ENCODE measurements at places on chromosomes 4 and X.

GRCh38 chr4:518569-519083, 19.6 kb downstream of the PIGG start:
- DNase-seq = no peak

- no peak for DNase-seq
These were observed 379.6 kb downstream of the NAF1 start for GRCh38 chr4:162787120-162787519.

- no peak for DNase-seq
These were observed 26.4 kb upstream of the SCML1 start for GRCh38 chrX:17710871-17711301.

- no peak for DNase-seq
These were observed 14.3 kb upstream of the TDO2 start for GRCh38 chr4:155889031-155889793.

DNA sequence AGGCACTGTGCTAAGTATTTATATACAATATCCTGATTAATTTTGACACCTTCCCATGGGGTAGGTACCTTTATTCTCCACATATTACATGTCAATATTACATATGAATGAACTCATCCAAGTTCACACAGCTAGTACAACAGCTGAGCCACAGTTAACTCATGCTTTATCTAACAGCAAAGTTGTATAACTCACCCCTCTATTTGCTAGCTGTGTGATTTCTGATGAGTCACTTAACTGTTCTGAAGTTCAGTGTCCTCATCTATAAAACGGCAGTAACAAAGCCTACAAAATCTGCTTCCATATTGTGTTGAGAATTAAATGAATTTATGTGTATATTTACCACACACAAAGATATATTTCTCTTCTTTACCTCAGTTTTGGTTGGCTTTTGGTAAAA, 48.2 kb upstream of the KDR start:
- no peak for DNase-seq

- no peak for DNase-seq
These were observed 145.7 kb downstream of the RAPGEF2 start for GRCh38 chr4:159248384-159249178.

GRCh38 chr4:174764105-174764729, 64.8 kb downstream of the GLRA3 start:
- DNase-seq = peak; percentile 44

DNA sequence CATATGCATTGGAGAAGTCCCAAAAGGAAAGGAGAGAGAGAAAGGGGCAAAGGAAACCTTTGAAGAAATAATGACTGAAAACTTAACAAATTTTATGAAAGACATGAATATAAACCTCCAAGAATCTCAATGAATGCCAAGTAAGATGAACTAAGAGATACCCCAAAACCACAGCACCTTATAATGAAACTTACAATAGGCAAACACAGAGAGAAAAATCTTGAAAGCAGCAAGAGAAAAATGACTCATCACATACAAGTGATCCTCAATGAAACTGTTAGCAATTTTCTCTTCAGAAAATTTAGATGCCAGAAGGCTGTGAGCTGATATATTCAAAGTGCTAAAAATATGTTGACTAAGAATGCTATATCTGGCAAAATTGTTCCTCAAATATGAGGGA, 10.1 kb downstream of the SMIM10L2A start:
- no peak for DNase-seq

DNA sequence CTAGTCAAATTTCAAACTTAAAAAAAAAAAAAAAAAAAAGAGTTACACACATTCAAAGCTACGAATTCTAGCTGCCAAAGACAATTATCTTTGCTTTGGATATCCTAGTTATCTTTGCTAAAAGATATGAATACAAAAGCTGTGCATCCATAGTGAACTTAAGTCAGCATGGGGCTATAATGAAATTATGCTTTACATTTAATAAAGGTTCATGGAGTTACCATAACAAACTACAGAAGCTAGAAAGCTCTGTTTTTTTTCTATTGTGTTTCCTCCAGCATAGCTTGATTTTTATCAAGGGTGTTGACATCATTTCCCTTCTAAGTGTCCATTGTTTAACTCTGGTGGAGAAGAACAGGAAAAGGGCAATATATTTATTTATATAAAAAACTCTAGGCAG, 234.1 kb downstream of the ANKRD50 start:
- DNase-seq = no peak

DNA sequence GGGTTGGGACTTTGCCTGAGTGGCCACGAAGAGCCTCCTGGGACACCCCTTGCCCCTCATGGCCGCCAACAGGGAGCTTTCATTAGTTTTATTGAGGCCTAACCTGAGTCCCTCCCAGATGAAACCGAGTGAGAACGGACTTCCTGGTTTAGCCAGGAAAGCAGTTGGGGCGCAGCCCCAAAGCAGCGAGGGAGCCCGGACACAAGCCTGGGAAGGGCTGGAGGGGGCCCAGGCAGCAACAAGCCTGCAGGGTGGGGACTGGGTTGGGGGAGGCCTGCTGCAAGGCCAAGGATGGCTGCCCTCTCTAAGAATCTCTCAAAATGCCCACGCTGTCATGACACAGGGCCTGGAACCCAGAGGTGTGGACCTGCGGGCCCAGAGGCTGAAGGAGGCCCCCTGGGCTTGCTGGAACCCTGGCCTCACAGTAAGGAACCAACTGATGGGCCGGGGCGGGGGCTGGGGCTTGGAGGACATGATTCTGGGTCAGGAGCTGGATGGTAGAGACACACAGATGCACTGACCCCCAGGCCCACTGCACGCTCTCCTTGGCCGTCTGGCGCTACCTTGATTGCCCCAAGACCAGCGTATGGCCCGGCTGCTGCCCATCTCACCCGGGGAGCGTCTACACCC, 5.8 kb downstream of the HMX1 start:
- DNase-seq = no peak

GRCh38 chrX:136215559-136215958, 35.6 kb downstream of the MAP7D3 start:
- DNase-seq = no peak

GRCh38 chrX:17072721-17073230, 126.3 kb downstream of the REPS2 start:
- no peak for DNase-seq

DNA sequence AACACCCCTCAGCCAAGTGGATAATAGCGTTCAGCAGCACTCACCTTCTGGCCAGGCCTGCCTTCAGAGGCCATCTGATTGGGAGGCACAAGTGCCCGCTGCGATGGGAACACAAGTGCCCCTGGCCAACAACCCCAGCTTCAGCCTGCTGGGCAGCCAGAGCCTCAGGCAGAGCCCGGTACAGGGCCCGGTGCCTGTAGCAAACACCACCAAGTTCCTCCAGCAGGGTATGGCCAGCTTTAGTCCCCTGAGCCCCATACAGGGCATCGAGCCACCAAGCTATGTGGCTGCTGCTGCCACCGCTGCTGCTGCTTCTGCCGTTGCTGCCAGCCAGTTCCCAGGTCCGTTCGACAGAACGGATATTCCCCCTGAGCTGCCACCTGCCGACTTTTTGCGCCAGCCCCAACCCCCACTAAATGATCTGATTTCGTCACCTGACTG, 55.9 kb upstream of the MTM1 start:
- no peak for DNase-seq

- no peak for DNase-seq
These were observed 192.8 kb downstream of the SMIM20 start for GRCh38 chr4:26106776-26107175.

- DNase-seq = no peak
These were observed 148.2 kb downstream of the RASL11B start for GRCh38 chr4:53010318-53010717.

GRCh38 chrX:39614680-39614998, 483.1 kb downstream of the BCOR start:
- DNase-seq = no peak

- peak; percentile 39 for DNase-seq
These were observed 240.1 kb upstream of the CTSO start for GRCh38 chr4:156193800-156194199.

- DNase-seq = no peak
These were observed 54.5 kb downstream of the TRIM2 start for GRCh38 chr4:153258750-153259149.

DNA sequence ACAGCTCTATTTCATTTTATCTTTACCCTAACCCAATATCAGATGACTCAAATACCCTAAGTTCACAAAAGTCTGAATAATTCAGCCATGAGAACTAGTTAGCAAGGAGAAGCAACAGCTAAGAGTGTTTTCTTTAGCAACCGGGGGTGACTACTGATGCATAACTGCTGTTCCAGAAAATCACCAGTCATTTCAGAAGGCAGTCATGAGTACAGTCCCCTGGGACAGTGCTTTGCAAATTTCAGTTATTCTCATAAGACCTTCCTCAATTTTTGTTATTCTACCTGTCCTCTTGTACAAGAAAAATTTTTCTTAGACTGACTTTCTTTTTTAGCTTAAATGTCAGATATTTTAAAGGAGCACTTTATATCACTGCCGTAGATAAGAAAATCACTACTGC, 16.4 kb downstream of the BANK1 start:
- peak; percentile 1 for DNase-seq

DNA sequence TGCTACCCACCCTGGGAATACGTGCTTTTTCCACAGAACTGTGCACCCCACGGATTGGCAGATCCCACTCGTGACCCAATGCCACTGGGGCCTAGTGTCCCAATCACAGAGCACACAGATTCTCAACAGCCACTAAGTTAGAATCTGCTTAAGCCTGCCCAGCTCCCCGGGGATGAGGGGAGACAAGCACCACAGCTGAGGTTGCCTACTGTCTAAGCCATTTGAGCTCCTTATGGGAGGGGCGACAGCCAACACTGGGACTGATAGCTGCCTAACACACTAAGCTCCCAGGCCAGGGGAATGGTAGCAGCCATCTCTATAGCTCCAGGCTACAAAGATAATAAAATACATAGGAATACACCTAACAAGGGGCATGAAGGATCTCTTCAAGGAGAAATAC, 93.5 kb upstream of the GUCY1A1 start:
- DNase-seq = no peak

DNA sequence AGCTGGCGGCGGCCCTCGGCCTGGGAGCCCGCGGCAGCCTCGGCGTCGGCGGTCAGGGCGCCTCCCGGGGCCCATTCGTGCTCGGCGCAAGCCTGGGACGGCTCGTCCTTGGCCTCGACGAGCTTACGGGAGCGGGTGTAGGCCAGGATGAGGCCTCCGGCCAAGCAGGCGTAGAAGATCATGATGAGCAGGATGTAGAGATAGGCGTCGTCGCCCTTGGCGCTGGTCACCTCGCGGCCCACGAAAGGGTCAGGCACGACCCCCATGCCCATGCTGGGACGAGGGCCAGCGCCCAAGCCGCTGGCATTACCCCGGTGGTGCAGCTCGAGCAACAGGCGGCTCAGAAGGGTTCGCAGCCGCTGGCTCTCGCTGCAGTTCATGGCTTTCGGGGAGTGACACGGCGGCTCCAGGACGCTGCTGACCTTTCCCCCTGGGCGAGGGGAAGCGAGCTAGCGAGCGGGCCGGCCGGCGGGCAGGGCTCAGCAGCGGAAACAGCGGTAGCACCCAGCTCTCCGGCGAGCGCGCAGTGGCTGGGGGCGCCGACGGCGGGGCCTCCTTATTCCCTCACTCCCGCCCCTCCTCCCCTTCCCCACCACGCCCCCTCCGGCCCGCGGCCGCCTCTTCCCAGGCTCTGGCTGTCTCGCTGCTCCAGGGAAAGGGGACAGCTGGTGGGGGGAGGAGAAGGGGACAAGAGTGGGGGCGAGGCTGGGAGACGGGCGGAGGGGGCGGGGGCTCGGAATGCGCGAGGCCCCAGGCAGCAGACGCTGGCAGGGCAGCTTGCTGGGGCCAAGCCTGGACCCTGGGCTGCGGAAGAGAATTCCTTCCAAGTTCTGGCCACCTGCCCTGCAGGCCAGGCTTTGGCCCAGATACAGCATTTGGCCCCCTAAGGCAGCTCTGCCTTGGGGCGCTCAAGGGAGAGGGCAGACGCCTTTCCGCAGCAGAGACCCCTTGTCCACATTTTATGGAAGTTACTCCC, at the start of gene KCNE5:
Gene KCNE5, minus strand, starts transcription at position 532 of the 976 bp plus-strand sequence. Its CDS starts 152 bp downstream, at position 380.
- no peak for DNase-seq

GRCh38 chr4:39614487-39615162, 24.0 kb downstream of the SMIM14 start:
- no peak for DNase-seq

DNA sequence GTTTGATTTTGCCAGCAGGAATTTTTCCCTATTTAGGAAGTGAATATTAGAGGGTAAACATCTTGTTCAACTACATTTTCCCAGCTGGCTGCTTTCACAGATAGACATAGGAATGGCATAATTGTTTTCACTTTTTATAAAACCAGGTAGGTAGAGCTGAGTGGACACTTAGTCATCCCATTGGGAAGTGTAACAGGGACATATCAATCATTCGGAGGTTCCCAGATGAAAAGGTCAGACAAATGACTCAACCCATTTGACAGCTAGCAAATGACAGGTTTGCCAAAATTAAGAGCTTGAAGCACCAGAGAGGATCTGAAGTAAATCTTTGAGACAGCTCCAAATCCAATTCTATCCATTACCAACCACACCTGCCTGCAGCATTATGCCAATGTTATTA, 205.3 kb downstream of the SLC39A8 start:
- no peak for DNase-seq

DNA sequence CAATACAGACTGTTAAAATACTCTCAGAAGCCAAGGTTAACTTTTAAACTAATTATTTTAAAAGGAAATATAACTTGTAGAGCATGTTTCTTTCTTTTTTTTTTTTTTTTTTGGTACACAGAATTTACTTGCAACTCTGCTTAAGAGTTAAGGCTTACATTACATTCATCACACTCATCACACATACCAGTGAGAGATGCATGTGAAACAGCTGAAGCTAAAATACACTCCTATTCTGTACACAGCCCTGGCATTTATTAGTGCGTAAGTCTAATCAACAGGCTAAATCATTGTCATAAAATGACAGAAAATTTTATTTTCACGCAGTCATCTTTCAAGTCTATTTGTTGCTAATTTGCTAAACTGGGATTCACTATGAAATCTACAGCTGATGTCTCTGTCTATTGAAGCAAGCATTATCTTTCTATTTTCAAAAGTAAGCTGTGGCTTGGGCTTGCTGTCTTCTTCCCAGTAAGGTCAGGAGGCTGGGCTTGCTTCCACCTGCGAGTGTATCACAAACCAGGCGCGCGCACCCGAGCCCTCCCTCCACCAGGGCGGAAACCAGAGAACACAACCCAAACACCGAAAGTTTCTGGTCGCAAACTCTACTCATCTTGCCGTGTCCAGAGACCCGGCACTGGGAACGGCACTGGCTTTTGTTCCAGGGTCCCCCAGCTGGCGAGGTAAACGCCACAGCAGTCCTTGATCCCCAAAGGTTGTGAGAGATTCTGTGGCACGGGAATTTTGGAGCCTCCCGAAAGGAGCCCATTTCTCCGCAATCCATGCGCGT, 3.9 kb downstream of the MAML3 start:
- DNase-seq = peak; percentile 39

GRCh38 chrX:39152106-39152649, 350.9 kb downstream of the MID1IP1 start:
- peak; percentile 68 for DNase-seq

DNA sequence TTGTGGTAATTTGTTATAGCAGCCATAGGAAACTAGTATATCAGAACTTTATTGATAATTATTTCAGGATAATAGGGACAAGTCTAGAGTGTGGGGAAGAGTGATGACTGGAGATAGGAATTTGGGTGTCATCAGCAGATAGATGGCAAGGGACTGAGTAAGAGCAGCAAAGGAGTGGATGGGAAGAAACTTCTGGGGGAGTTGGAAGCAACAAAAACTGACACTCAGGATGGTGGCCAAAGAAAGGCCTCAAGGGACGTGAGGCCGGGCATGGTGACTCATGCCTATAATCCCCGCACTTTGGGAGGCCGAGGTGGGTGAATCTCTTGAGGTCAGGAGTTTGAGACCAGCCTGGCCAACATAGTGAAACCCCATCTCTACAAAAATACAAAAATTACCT, 9.1 kb upstream of the SLC25A5 start:
- no peak for DNase-seq

- no peak for DNase-seq
These were observed 66.2 kb downstream of the VCX3A start for GRCh38 chrX:6468706-6469105.

GRCh38 chr4:147808447-147808846, 76.6 kb downstream of the ARHGAP10 start:
- DNase-seq = no peak

Data from NCI-H1092 (cell line).